Activated gamma-delta T cell (primary cell): ENCODE measurements at places on chromosomes 5 and 9.

GRCh38 chr5:44536650-44537260 lies 147.5 kb upstream of the FGF10 start:
- DNase-seq: no peak

DNA sequence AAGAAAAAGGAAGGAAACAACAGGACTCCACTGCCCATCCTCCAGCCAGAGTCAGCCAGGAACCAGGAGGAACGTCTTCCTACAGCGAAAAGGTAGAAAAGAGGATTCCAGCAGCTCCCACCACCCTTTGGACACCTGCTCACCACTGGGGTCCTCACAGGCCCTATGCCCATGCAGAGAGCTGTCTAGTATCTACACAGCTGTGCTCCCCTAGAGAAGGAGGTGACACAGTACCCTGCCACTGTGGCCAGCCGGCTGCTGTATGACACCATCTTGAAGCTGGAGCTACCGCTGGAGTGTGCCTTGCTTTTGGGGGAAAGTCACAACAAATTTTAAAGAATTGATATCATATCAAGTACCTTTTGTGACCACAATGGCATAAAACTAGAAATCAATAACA lies 92.6 kb downstream of the GTF3C4 start:
- DNase-seq: no peak

GRCh38 chr5:73218552-73219171 lies 45.7 kb downstream of the TMEM174 start:
- no peak for DNase-seq

GRCh38 chr5:10334831-10335230 lies 18.7 kb upstream of the MARCHF6 start:
- no peak for DNase-seq

- DNase-seq: peak; percentile 38
Measured at GRCh38 chr9:37575921-37576721, at the start of gene FBXO10. Gene FBXO10, minus strand, starts transcription at chr9:37576380. Its CDS starts 34,612 bp downstream, at chr9:37541768.

DNA sequence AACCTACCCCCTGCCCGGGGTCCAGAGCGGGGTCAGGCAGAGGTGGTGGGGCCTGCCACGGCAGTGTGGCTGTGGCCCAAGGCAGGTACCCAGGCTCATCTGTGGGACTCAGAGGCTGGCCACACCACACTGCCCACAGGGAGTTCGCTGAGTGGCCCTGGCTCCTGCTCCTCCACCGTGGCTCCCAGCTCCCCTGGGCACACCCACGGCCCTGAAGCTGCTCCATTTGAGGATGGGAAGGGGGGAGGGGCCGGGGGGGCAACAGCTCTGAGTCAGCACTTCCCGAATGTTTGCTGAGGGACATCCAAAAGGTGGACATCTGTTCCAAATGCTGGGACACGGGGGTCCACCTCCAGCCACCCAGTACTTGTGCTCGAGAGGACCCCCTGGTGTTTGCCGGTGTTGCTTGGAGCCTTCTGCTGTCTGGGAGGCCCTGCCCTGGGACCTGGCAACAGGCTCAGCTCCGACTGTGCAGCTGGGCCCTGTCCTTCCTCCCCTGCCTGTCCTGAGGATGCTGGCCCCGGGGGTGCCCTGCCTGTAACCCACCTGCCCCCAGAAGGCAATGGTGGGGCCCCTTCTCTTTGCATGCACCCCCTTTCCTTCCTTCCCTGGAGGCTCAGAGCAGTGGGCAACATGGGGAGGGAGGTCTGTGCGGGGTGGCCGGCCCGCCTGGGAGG lies 2.5 kb upstream of the NRARP start:
- DNase-seq: no peak

DNA sequence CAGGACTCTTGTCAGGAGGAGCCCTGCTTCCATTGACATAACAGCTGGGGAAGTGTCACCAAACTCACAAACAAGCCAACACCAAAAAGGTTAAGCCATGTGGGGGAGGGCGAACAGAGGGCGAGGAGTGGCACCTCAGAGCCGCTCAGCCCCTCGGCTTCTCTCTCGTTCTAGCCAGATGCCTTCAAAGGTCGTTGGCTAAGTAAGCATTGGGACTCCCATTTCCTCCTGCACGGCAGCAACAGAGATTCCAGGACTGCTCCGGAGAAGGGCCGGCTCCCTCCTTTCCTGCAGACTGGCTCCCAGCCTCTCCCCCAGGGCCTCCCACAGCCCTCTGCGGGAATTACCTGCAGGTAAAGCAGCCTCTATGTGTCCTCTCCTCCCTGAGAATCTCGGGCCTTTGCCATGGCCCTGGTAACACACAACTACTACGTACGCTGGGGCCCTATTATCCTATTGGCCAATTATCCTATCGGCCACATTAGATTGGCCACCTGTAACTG lies 52.1 kb upstream of the RNU6ATAC start:
- no peak for DNase-seq

DNA sequence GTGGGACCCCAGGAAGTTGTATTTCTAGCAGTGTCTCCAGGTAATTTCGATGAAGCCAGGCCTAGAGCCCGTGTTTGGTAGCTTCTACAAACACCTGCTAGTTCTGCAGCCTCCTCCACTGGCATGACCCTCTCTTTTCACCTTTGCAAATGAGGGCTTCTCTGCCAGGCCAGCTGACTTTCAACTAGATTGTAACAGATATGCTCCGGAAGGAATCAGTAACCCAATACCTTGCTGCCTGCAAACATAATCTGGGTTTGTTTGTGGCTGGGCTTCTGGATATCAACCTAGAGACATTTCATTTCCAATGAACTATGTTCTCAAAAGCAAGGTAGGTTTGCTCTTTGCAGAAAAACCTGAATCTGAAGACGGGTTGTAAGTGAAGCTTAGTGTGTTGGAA lies 354.8 kb downstream of the DMRT2 start:
- no peak for DNase-seq

GRCh38 chr9:99178912-99179872 lies 42.5 kb downstream of the ALG2 start:
- no peak for DNase-seq

- peak; percentile 40 for DNase-seq
Measured at GRCh38 chr9:136808075-136808805, 492 bp downstream of the RABL6 start.

GRCh38 chr5:36854402-36855140 lies 22.0 kb upstream of the NIPBL start:
- no peak for DNase-seq

DNA sequence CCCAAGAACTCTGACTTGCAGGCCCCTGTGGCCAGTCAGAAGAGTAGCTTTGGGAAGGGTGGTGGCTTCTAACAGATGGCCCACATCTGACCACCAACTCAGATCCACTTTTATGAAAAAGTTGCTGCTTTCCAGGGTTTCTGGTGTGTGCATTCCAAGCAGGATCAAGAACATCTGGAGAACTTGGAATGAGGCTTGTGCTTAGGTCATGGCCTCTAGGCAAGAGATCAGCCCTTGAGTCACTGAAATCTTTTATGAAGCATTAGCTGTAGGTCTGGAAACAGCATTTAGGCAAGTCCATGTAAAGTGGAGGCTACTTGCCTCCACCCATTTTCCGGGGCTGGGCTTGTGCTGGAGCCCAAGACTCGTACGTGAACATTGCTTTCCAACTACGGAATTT lies 433.3 kb downstream of the SH3GL2 start:
- DNase-seq: no peak

DNA sequence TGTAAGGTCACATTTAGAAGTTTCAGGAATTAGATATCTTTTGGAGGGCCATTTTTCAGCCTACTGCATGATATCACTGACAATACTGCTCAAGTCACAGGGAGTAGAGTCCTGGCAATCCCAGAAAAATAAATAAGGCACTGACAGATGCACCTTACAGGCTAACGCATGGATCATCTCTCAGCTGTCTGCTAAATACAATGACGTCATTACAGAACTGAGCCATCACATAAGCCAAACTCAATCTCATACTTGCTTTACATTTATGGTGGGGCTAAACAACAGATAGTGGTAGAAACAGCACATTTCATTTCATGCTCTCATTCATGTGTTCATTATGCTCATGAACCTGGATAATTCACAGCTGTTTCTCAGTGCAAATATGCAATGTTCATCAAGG lies 243.7 kb downstream of the SEMA5A start:
- no peak for DNase-seq

DNA sequence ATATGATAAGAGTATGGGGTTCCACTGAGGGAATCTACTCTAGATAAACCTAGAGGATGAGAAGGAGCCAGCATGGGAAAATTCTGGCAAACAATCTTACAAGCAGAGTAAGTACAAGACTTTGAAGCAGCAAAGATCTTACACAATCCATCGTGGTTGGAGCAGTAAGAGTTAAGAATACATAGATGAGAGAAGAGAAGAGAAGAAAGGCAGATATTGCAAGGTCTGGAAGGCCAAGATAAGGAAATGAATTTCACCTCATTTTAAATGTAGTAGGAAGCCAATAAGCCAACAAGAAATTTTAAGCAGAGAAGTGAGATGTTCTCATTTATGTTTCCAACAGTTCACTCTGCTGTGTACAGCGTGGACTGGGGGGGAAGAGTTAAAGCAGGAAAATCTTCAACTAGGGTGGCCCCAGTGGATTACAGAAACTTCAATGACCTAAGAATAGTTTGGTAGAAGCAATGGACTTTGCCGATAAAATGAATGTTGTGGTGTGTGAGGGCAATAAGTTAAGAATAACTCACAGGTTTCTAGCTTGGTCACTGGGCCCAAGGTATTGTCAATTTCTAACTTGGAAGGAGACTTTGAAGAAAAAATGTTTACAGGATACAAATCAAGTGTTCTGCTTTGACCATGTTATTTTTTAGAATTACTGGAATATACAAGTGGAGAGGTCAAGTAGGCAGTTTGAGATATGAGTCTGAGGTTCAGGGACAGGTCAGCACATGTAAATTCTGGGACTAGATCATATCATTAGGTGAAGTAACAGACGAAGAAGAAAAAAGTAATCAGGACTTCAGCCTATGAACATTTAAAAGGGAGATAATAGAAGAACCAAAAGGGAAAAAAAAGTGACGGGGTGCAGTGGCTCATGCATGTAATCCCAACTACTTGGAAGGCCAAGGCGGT lies 12.1 kb upstream of the ISOC1 start:
- no peak for DNase-seq

- DNase-seq: no peak
Measured at GRCh38 chr9:127724012-127724411, 8.1 kb downstream of the TTC16 start.

GRCh38 chr9:5931657-5932056 lies 41.0 kb downstream of the MLANA start:
- no peak for DNase-seq

DNA sequence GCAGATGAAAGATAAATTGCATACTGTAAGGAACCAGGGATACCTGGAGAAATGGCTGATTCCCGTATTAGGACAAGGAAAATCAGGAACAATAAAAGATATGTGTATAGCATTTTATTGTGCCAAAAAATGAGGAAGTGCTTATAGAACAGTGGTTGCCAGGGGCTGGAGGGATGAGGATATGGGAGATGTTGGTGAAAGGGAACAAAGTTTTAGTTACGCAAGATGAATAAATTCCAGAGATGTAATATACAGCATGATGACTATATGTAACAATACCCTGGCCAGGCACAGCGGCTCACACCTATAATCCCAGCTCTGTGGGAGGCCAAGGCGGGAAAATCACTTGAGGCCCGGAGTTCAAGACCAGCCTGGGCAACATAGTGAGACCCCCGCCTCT lies 101.8 kb downstream of the CDK5RAP2 start:
- no peak for DNase-seq

DNA sequence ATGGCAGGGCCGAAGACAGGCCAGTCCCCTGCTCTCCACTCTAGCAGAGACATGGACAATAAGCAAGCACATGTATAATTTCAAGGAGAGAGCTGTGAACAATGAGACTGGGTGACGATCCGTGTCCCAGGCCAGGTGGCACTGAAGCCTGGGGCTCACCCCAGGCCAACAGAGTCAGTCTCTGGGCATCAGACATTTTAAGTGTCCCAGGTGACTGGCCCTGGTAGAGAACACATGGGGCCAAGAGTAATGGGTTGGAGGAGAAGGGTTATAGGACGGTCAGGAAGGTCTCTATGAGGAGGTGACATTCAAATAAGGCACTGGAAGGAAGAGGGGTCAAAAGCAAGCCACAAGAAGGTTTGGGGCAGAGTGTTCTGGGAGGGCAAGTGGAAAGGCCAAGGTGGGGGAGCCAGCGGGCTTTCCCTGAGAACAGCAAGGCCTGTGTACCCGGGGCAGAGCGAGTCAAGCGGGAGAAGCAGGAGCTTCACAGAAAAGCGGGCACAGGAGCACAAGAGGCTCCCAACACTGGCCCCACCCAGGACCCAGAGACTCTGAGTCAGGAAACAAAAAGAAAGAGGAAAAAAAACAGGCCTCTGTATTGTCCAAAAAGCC lies 1.1 kb upstream of the AKNA start:
- DNase-seq: no peak

DNA sequence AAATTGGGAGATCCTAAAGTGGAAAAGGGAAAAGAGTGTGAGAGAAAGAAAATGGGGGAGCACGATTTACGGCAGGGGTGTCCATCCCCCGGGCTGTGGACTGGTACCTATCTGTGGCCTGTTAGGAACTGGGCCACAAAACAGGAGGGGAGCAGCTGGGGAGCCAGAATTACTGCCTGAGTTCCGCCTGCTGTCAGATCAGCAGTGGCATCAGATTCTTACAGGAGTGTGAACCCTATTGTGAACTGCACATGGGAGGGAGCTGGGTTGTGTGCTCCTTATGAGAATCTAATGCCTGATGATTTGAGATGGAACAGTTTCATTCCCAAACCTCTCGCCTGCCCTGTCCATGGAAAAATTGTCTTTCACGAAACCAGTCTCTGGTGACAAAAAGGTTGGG lies 108.3 kb upstream of the ADAMTSL1 start:
- no peak for DNase-seq
